Suprapubic skin (tissue), 4 donors: ENCODE measurements at places on chromosomes 7 and 10. TPM values are rescaled to one million over a fixed set of nuclear protein-coding genes. Genes with fewer than 3 reads are reported as not detected.
A peak's percentile ranks its signal among the peaks of the same experiment; 100 is the strongest.

GRCh38 chr7:51139796-51140195 is 176.8 kb downstream of the COBL start:
- no peak for DNase-seq

Gene BZW2
- total RNA-seq, result 84.8 TPM

DNA sequence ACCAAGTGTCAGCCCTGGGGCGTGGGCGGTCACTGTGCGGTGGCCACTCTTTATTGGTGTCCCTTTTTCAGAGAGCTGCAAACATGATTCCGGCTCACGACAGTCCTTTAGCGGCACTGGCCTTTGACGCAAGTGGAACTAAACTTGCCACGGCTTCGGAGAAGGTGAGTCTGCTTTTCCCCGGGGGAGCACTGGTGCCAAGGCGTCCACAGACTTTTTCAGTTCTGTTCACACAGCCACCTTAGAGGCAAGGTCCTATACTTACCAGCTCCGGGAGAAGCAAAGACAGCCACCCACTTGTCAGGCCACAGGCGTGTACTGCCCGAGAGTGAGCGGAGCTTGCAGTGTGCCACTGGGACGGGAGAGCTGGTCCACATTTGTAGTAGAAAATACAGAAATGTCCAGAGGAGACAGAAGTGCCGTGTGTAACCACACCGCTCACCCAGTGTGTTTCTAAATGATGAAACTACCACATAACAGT is 27.9 kb downstream of the WIPI2 start:
- peak; percentile 26 for DNase-seq

GRCh38 chr10:124182088-124182541 is 88.7 kb upstream of the CHST15 start:
- DNase-seq, result no peak

Gene RASSF4
- total RNA-seq, result 8.1 TPM

- DNase-seq, result no peak
These were observed 26.0 kb downstream of the CABCOCO1 start for GRCh38 chr10:61688551-61689308.

DNA sequence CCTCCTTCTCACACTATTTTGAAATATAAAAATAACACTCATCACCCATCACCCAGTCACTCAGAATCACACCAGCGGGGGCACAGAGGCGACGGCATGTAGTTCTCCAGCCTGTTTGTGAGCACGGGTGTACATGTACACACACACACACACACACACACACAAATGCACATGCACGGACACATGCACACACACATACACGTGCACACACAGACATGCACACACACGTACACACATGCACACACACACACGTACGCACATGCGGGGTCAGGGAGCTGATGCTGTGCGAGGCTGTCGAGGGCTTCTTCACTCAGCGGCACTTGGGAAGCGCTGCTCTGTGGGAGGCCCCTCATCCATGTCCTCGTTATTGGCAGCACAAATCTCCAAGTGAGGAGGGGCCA is 178.8 kb downstream of the ELFN1 start:
- DNase-seq, result no peak

DNA sequence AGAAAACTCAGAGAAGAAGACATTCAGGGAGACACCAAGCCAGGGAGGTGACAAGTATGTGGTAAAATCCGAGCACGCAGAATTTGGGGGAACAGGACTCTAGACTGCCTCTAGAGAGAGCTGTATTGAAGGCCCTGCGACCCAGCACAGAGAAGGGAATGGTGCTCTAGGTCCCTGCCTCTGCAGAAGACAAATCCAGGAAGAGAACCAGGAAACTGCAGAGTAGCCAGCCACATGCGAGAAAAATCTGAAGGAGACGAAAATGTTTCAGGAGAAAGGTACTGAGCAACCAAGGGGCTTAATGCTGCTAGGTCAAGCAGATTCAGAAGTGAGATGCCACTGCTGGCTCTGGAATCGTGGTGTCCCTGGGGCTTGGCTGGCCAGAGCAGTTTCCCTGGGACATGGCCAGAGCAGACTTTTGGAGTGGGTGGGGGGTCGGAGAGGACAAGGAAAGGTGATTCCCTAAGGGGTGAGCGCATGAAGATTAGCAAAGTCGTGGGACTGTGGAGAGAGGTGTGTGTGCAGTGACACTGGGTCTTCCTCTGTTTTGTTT is 158.0 kb upstream of the KLF6 start:
- DNase-seq, result no peak

DNA sequence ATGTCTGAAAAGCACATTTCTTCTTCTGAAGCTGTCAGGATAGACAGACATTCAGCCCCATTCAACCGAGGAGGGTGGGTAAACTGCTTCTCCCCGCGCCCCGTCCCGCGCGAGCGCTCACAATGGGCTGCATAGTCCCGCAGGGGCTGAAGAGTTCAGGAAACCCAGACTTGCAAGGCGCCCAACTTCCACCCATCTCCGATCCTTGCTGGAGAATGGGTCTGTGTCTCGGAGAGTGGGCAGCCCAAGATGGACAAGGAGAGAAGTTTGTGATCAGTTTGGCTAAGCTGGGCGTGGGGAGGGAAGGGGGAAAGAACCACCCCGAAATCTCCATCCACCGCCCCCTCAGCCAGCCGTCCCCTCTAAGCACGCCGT is 686 bp downstream of the AASS start:
- peak; percentile 64 for DNase-seq

DNA sequence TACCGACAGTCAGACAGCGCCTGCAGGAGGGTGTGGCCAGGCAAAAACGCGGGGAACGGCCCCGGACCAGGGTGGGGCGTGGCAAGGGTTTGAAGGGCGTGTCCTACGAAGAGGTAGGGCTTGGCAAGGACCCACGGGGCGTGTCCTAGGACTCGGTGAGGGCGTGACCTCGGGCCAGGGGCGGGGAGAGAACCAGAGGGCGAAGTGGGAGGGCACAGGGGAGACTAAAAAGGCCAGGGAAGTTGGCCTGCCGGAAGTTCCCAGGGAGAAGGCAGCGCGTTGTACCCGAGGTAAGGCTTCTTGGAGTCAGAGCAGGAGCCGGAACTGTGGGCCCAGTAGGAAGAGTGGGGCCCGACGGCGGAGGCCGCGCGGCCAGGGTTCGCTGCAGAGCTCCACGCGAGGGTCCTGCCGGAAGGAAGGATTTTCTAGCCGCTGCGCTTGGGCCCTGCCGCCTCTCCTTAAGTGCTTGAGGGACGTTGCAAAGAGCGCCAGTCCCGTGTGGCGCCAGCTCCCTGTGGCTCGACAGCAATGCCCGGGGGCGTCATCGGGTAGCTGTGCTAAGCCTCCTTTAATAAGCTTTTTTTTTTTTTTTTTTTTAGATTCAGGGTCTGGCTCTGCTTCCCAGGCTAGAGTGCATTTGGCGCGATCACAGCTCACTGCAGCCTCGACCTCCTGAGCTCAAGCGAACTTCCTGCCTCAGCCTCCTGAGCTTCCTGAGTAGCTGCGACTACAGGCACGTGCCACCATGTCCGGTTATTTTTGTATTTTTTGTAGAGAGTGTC is at the start of gene PTER:
Gene PTER, plus strand, starts transcription at position 253 of the 782 bp plus-strand sequence. CDS start 47,375 bp downstream, outside the sequence.
- DNase-seq, result peak; percentile 99

GRCh38 chr7:44671069-44671468 is 64.6 kb downstream of the OGDH start:
- DNase-seq, result no peak

- DNase-seq, result no peak
These were observed 1.8 kb downstream of the RPS24 start for GRCh38 chr10:78035437-78035836.

- DNase-seq, result no peak
These were observed 18.4 kb downstream of the TSPAN14 start for GRCh38 chr10:80472234-80473095.

Gene FZD1
- 31.8 TPM for total RNA-seq

- no peak for DNase-seq
These were observed 220.4 kb upstream of the PTN start for GRCh38 chr7:137563981-137564380.

- DNase-seq, result no peak
These were observed 155.4 kb downstream of the ADK start for GRCh38 chr10:74306227-74306982.

Gene PNLIP
- not detected for total RNA-seq

DNA sequence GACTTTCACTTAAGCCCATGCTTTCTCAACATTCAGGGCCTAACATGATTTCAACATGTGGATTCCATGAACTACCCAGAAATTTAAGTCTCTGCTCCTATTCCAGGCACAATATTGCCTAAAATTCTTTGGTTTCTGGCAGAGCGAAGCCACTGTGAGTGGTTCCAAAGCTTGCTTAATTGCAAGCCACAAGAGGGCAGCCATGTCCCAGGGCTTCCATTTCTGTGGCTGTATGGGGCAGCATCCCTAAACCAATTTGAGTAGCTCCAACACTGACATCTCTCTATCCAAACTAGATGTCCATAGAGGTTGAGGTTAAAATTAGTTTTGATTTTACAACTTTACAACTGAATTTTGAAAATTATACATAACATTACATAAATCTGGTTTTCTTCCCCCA is 56.3 kb upstream of the MDFIC start:
- DNase-seq, result no peak

DNA sequence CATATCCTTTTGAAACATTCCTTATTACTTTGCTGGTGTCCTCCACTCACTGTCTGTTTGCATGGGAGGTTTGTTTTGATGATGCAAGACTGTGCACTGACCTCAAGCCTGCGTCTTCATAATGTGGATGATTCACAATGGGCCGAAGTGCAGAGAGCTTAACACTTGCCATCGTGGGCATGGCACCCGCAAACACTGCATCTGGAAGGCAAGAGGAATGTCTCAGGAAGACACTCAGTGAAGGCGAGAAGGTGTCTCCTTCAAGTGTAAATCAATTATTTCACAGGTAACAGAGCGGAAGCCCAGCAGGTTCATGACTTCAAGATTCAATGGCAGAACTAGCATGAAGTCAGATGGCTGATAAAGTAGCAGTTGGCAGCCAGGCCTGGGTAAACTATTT is 98.1 kb downstream of the DPY19L1 start:
- DNase-seq, result no peak

GRCh38 chr10:43384252-43385221 is 13.1 kb downstream of the FXYD4 start:
- DNase-seq, result no peak

Gene CADPS2
- 3.9 TPM for total RNA-seq

GRCh38 chr7:42143711-42144600 is 93.1 kb downstream of the GLI3 start:
- no peak for DNase-seq

- DNase-seq, result no peak
These were observed 28.2 kb downstream of the IL2RA start for GRCh38 chr10:6033954-6034353.

Gene ELFN1
- total RNA-seq, result 1.4 TPM

- no peak for DNase-seq
These were observed 148.8 kb upstream of the NRP1 start for GRCh38 chr10:33483124-33483815.
